ENCODE measurements at places on chromosomes 1 and 21.

DNA sequence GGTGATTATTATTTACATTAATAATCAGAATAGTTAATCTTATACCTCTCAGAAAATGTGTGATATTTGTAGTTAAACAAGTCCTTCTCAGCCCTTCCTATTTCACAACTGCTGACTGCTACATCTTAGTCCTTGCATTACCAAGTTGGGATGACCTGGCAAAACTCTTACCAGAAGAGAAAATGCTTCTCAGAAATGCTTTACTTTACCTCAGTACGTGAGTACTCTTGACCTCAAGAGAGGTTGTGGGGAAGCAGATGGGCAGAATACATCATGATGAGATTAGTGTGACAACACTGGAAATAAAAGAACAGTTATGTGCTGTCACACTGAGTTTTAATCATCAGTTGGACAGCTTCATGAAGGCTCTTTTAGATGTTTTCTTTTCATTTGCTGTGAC is 16.2 kb downstream of the CFAP126 start:
- DNase-seq: no peak

DNA sequence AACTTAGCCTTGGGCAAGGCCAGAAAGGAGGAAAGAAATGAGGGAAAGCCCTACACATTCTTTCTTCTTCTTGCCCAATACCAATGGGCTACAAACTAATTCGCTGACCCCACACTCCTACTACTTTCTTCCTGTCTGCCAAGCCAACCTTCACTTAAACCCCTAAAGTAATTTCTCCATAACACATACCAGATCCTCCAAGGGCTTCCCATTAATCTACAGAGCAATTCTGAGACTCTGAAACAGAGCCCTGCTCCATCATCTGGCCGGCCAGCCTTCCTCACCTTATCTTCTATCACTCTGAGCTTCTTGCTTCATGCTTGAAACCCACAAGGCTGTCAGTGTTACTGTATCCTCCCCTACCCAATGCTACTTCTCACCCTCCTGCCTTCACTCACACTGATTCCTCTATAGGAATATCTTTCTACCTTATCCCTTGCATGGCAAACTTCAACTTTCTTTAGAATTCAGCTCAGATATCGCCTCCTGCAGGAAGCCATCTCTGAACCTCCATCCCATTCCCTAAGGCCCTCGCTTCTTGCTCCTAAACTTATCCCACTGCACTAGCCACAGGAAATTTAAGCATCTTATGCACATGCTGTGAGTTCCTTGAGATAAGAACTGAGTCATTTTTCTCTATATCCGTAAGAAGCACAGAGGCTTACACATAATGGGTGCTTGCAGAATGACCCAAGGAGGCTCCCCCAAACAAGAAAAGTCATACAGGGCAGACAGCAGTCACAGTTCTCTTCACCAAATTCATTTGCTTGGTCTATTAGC is 81.9 kb downstream of the JAK1 start:
- no peak for DNase-seq

GRCh38 chr1:101843160-101843559 is 153.6 kb downstream of the OLFM3 start:
- DNase-seq: no peak

GRCh38 chr1:150596976-150597375 is 17.6 kb upstream of the MCL1 start:
- DNase-seq: no peak

- DNase-seq: no peak
Observed at GRCh38 chr1:45895406-45895805, 92.0 kb downstream of the MAST2 start.

DNA sequence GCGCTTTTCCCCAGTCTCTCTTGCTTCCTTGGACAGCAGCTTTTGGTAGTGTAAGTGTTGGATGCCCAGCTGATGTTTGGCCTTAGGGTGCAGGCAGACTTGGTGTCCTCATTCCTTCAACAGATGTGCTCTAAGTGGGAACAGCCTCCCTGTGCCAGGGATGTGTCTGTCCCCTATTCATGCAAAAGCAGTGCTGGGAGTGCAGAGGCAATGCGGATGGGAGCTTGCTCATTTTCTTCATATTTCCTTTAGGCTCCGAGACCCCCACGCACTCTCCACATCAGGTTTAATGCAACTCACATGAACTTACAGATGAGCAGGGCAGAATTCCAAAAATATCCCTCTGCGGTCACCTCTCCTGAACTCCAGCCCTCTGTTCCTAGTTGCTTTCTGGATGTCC is 96.1 kb downstream of the IER5 start:
- no peak for DNase-seq

DNA sequence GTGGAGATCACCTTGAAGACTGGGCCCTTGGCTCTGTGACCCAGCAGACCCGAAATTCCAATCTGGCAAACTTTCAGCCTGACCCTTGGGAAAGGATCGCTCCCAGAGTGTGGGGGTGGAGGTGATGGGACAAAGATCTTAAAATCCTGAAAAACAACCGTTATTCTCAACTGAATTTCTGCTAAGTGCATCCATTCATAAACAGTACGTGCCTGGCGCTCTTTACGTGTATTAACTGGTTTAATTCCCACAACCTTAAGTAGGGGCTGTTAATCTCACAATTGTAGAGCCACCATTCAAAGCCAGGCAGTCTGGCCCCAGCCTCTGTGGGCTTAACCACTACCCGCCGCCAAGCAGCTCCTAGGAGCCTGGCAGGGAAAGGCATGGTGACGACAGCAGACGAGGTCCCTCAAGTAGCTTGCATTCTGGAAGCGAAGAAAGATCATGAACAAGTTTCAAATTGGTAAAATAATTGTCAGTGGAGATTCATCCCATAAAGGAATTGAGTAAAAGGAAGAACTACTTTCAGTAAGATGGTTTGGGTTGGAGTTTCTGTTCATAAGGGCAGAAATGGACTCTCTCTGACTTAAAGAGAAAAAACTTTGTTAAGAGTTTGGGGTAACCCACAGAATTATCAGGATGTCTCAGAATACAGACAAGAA is 11.4 kb upstream of the RGS16 start:
- no peak for DNase-seq

GRCh38 chr1:93554883-93555872 is 107.3 kb downstream of the FNBP1L start:
- DNase-seq: no peak

DNA sequence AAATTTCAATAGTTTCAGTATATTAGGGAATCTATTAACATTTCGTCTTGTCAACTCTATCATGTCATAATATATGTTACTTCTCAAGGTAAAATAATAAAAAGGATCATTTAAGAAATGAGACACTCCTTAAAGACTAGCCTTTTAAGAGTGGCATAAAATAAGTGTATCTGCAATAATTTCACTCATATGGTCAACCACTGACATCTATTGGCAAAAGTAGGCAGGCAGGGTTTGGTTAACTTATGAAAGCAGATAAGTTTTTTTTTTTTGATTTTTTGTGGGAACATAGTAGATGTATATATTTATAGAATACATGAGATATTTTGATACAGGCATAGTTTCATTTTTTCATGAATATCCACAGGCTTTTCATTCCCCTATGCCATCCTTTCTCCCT is 5.5 kb upstream of the RGS21 start:
- peak; percentile 2 for DNase-seq

DNA sequence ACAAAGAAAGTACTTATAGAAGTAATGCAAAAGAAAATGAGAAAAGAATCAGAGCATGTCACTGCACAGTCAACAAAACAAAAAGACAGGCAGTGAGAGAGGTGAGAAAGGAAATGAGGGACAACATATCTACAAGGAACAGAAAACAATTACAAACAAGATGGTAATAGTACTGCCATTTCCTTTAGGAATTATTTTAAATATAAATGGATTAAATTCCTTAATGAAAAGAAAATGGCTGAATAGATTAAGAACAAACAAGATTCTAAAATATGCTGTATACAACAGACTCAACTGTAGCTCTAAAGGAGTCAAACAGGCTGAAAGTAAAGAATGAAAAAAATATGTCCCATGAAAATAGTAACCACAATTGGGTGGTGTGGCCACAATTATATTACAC is 22.1 kb upstream of the ZNF124 start:
- DNase-seq: no peak

GRCh38 chr1:209038735-209039134 is 544.8 kb upstream of the CAMK1G start:
- DNase-seq: no peak

DNA sequence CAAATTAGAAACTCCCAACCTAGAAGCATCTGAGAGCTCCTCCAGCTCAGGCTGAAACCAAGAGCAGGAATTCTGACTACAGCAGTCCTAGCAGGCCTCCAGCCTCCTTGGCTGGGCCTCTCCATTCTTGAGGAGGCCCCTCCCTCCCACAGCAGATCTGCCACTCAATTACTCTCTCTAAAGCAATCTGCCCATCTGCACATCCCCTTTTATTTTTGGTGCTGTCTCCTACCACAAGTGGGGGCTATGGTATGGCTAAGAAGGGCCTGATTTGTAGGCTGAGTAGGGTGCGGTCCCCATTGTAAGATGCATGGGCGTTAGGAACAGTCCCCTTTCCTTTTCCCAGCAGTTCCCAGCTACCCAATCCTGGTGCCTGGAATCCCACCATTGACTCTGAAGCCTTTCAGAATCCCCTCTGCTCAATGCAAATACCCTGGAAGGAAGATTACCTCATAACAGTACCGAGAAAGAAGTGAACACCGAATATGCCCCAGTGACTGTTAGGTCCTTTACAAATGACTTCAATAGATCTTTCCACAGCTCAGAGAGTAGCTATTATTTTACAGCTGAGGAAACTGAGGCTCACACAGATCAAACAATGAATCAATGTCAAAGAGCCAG is 11.6 kb upstream of the TTC39A start:
- no peak for DNase-seq

DNA sequence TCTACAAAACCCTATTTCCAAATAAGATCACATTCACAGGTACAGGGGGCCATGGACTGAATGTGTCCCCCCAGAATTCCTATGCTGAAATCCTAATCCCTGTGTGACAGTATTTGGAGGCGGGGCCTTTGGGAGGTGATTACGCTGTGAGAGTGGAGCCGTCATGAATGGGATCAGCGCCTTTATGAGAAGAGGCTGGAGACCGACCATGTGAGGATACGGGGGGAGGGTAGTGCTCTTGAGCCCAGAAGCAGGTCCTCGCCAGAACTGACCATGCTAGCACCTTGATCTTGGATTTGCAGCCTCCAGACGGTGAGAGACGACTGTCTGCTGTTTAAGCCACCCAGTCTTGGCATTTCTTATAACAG is 23.8 kb upstream of the KIF26B start:
- no peak for DNase-seq
